Progenitor cell of endocrine pancreas (in vitro differentiated cells): ENCODE measurements at places on chromosomes 5 and 9.

- no peak for DNase-seq
These were observed 15.1 kb upstream of the NCS1 start for GRCh38 chr9:130157079-130157478.

GRCh38 chr5:174608631-174609097, 115.7 kb upstream of the MSX2 start:
- no peak for DNase-seq

GRCh38 chr9:127991017-127991756, 10.4 kb upstream of the EEIG1 start:
- DNase-seq: no peak

DNA sequence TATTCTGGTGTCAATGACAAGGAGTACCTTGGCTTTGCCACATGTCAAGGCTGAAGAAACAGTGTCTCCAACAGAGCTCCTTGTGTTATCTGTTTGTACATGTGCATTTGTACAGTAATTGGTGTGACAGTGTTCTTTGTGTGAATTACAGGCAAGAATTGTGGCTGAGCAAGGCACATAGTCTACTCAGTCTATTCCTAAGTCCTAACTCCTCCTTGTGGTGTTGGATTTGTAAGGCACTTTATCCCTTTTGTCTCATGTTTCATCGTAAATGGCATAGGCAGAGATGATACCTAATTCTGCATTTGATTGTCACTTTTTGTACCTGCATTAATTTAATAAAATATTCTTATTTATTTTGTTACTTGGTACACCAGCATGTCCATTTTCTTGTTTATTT, 19.8 kb downstream of the CD274 start:
- DNase-seq: no peak

GRCh38 chr5:111742177-111742994, 14.6 kb downstream of the NREP start:
- DNase-seq: no peak

DNA sequence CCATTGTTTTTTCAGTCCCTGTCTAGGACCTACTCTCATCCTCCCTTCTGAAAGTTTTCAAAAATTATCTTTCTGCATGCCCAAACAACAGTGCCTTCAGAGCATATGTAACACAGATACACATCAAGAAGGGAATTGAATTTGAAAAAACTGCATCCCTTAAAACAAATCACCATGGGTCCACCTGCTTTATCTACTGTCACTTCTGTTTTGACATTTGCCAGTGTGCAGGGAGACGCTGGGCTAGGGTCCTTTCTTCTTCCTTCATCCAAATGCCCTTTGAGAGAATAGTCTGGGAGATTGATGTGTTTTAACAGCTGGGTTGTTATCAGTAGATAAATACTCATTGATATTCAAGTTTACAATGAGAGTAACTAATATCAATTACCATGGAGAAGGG, 1630.1 kb downstream of the MAT2B start:
- no peak for DNase-seq

- DNase-seq: no peak
These were observed 134.5 kb downstream of the SEC61B start for GRCh38 chr9:99356512-99356971.

DNA sequence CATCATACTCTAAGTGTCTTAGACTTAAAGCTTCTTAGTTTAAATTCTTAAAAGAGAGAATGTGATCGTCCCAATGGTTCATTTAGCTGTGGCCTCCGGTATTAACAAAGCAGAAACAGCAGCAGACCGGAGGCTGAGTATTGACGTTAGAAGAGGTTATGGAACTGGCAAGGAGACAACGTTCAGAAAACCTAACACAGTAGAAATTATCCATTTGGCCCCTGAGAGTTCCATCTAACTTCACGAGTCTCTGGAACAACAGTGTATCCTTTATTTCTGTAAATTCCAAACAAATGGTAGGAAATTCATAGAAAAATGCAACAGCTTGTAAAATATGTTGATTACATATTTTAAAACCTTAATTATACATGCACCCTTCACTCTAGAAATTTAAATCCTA, 107.3 kb upstream of the PTGER4 start:
- DNase-seq: no peak

DNA sequence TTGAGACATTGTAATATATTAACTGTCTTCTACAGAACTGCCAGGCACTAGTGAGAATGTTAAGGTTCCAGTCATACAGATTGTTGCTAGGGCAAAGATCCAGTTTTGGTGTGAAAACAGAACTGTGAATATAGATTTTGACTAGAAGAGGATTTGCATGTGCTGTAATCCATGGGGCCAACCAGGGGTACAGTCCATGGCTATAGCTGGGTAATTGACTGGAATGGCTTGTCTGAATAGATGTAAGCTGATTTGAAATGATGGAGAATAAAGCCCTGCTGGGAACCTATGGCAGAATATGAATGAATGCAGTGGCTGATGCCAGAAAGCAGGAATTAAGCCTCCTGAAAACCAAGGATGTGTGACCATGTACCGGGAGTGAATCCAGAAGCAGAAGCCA, 748.5 kb upstream of the CDH10 start:
- no peak for DNase-seq

GRCh38 chr5:176747670-176748072, 62.7 kb upstream of the UNC5A start:
- no peak for DNase-seq

- DNase-seq: no peak
These were observed 23.0 kb downstream of the EPB41L4B start for GRCh38 chr9:109297899-109298298.

DNA sequence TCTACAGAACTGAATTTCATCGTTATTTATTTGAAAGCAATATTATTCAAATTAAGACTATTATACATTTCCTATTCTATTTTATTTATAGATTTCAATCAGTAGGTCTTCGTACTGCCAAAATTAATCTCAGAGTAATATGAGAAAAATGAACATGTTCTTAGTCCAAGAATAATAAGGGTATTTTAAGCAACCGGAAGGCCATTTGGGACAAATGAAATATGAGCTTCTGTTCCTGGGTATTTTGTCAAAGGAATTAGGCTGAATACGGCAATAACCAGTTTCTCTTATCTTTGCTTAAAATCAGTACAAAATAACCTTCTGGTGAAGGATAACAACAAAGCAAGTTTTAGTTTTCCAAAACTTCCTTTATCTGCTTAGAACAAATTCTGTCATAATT, 410.3 kb upstream of the PRR16 start:
- DNase-seq: no peak

- DNase-seq: no peak
These were observed 51.4 kb downstream of the COL5A1 start for GRCh38 chr9:134693011-134693410.
